T-cell (primary cell): ENCODE measurements at places on chromosomes 11 and 22. TPM values are rescaled to one million over a fixed set of nuclear protein-coding genes. Genes with fewer than 3 reads are reported as not detected.

Gene CARD18
- total RNA-seq, result not detected

Gene PRAME
- 1.7 TPM for total RNA-seq

Gene MUS81
- 55.5 TPM for total RNA-seq

Gene MS4A4A
- not detected for total RNA-seq

Gene FDX1
- 12.5 TPM for total RNA-seq

Gene AIFM3
- 1.7 TPM for total RNA-seq

DNA sequence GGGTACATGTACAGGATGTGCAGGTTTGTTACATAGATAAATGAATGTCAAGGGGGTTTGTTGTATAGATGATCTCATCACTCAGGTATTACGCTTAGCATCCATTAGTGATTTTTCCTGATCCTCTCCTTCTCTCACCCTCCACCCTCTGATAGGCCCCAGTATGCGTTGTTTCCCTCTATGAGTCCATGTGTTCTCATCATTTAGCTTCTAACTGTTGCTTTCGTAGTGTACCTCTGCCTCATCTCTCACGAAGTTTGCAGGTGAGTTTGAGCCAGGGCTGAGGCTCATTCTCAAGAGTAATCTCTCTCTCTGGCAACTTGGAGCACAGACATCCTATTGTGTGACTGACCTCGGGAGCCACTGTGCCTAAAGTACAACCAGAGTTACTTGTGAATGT is 4.7 kb upstream of the HBE1 start:
- no peak for DNase-seq

DNA sequence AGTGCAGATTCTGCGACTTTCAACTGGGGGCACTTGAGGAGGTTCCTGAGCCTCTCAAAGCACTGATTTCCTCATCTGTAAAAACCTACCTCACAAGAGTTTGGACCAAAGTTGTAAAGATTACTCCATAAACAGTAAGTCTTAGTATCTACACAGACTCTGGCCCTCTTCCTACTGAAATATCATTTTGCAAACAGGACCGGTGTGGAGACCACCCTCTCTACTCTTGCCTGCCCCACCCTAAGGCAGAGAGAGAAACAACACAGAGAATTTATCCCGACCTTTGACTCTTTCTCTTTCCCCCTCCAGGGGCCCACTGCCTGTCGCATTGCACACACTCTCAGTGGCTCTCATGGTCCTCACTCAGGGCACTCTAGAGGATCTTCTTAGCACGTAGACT is 117.9 kb upstream of the LDLRAD3 start:
- no peak for DNase-seq

DNA sequence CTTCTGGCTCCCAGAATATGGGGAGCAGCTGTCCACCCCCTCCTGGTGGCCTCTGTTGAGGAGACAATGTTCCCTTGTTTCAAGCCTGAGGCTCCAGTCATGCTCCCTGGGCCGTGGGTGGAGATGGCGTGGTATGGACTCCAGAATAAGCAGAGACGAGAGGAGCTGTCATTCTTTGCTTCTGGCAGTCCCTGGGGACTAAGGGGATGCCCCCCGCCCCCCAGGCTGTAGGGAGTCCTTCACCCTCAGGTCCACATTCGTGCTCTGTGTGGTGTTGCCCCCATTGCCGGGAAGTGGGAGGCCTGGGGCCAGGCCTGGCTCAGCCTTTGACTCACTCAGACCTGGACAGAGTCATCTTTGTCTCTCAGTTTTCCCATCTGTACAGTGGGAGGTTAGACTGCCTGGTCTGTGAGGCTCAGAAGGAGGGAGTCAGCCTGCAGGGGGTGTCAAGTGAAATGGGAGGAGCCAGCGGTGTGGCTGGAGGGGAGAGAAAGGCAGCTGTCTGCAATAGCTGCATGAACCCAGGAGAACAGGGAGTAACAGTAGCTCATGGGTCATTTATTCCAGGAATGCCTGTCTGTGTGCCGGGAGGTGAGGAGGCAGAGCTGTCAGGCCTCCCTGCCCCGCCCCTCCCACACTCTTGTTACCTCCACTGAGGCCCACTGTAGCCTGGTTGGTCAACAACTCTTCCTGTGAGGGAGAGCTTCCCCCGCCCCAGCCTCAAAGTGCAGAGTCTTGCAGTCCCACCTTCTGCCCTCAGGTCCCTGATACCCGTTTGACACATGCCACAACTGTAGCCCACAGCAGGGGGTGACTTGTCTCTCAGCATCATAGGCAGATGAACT is 6.3 kb downstream of the ARHGEF17 start:
- DNase-seq, result no peak

- DNase-seq, result no peak
These were observed 960.0 kb upstream of the RAG2 start for GRCh38 chr11:37557990-37558389.

DNA sequence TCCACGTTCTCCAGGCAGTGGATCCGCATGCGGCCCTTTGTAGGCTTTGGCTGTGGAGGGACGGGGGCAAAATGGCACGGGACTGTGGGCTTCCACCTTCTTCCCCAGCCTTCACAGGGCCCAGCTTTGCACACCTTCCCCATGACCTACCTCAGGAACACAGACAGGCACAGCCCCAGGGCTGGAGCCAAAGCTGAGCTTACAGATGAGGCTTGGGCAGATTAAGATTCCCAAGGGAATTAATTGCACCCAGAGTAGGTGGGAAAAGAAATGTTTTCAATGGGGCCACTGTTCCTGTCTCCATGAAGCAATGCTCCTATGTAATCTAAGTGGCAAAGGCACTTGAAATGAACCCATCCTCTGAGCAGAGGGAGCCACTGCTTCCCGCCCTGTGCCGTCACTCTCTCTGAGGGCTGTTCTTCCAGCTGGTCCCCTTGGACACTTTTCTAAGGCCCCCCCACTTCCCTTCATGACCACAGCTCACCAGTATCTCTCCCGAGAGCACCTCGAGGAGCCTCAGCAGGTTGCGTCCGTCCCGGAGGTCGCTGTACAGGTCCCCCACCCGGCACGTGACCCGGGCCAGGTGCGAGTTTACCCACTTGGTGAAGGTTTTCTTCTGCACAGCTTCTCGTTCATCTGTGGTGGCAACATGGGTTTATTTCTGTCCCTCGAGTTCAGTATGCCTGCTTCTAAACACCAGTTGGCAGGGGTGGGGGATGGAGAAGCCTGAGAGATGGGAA is 13.5 kb downstream of the SPTBN2 start:
- no peak for DNase-seq
